ENCODE measurements at places on chromosomes 11 and 22.

DNA sequence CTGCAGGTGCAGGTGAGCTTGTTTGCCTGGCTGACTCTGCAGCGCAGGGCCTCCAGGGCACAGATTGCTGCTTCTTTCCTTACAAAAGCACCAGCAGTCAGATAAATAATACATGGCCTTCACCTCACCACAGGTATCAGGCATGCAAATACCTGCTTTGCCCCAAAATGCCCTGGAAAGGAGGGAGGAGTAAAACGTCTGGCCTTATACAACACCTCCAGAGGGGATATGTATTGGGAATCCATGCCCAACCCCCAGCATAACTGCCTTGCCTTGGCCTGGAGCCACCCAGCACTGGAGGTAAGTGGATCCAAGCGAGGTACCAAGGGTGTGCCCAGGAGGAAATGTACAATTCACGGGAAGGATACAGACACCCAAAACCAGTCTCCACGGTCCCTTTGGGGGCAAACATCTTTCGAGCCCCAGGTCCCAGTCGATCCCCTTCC is 860 bp downstream of the TMEM184B start:
- no peak for DNase-seq

GRCh38 chr11:28631148-28631547 is 523.0 kb downstream of the METTL15 start:
- no peak for DNase-seq

DNA sequence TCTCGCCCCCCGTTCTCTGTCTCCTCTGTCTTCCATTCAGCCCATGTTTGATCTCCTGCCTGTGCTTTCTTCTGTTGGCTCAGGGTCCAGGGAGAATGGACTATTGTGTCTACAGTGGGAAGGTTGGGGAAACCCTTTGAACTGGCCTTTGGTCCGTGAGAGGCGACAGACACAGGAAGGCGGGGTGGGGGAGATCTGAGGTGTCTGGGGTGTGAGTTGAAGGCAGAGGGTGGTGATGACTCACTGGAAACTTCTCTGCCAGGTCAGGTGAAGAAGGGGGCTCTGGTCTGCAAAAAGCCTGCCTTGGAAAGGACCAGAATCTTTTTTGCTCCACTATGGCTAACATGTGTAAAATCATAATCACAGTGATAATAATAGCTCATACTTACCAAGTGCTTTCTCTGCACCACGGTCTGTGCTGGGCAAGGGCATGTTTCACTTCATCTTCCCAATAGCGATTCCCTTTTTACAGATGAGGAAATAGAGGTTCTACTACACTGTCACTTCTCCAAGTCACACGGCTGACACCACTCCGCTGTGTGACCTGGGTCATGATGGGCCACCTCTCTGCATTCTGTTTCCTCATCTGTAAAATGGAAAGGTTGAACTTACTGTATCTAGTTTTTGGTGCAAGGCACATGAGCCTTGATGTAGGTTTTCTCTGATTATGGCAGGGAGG is 99.8 kb upstream of the ALX4 start:
- no peak for DNase-seq

DNA sequence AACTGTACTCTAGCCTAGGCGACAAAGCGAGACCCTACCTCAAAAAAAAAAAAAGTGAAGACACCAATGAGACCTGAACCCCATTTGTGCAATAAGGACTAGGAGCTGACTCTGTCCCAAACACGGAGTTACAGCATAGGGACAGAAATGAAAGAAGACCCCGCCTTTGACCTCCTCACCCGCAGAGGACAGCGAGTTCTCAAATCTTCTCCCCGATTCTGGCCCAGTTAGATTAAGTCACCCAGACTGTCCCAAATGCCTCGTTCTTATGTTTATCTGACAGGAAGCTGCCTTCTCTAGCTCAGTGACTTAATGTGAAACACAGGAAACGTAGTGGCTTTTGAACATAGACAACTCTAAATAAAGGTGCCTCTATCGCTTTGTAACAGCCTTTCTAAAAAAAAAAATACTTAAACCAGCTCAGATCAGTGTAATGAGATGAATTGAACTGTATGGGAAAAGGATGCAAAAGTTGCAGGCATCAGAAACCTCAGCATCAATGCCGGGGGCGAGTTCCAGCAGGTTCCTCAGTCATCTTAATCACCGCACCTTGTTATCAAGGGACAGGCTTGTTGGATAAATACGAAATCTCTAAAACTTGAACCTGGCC is 10.6 kb downstream of the MYH9 start:
- DNase-seq, result no peak

DNA sequence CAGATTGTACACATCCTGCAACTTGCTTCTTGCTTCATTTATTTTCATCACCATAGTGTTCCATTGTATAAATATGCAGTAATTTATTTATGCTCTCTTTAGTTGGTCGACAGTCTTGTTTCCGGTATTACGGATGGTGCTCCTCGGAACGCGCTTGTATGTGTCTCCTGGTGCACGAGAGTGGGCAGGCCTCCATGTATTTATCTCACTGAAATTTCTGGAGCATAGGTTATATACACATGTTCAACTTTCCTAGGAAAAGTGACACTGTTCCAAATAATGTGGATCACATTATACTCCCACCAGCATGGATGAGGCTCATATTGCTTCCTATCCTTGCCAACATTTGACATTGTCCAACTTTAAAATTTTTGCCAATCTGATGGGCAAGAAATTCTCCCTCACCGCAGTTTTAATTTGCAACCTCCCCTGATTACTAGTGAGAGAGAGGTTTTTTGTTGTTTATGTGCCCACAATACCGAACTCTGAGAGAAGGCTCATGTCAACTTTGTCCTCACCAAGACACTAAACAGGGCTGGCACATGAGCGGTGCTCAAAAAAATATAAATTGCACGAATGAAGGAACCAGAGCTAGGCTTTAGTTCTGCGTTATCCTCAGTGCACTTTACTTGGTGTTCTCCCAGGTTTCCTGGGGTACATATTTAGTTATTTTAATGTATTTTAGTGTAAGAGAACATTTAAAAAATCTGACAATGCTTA is 3.8 kb downstream of the CSNK2A3 start:
- no peak for DNase-seq

GRCh38 chr11:2207212-2207611 is 35.6 kb upstream of the TH start:
- no peak for DNase-seq

- DNase-seq, result no peak
Observed at GRCh38 chr11:37613031-37613430, 1015.0 kb upstream of the RAG2 start.

GRCh38 chr11:32436751-32437494 is 1.6 kb upstream of the WT1 start:
- no peak for DNase-seq

DNA sequence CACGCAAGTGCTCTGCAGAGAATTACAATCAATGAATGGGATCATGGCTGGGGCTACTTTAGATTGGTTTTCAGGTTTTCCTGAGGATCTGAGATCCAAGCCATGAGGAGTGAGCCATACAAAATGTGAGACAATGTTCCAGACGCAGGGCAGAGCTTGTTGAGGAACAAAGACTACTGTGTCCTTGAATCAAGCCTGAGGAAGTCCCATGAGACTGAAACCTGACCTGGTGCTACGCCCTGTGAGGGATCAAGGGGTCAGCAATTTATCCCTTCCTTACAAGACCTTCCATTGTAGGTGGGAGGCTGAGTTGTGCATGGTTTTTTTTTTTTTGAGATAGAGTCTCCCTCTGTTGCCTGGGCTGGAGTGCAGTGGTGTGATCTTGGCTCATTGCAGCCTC is 2.1 kb downstream of the INCENP start:
- DNase-seq, result no peak

DNA sequence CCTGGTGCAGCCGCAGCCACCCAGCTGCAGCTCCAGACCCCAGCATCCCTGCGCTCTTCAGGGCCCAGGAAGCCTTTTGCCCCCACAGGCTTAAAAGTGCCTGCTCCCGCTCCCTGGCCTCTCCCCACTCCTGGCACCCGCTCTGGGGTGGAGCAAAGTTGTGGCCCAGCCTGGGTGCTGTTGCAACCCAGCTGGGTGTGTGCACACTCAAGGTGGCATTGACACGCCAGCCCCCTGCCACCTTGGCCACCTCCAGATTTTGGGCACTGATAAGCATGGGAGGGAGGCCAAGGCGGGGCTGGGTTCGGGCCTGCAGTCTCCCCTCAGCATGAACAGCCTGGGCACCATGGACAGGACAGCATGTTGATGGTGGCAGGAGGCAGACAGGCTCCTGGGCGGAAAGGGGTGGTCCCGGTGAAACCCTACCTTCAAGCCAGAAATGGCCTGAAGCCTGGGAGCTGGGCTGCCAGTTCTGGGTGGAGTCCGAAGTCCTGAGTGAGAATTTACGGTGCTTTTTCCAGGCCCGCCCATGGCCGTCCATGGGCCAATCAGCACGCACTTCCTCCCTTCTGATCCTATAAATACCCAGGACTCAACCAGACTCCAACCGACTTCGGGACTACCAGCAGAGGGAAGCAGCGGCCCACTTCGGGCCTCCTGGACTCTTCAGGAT is 23.6 kb upstream of the RNASEH2C start:
- no peak for DNase-seq

- no peak for DNase-seq
Observed at GRCh38 chr11:69636512-69637197, 4.3 kb upstream of the CCND1 start.

DNA sequence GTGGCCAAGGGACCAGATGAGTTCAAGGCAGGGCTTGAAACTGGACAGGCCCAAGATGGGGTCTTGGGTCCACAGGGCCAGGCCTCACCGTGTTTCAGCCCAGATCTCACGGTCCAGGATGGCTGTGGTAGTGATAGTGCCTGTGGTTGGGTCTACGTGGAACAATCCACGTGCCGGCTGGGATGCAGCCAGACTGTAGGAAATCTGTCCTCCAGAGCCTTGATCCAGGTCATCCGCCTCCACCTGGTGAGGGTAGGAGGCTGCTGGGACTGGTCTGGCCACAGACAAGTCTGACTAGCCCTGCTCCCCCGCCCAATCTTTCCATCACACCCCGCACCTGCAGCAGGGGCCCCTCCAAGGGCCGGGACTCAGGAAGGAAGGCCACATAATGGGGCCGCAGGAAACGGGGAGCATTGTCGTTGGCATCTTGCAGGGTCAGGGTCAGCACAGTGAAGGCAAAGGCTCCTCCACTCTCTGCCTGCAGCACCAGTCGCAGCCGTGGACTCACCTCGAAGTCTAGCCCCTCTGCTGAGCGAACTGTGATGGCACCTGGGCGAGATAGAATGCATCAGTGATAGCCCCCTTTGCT is 6.7 kb upstream of the TPP1 start:
- no peak for DNase-seq

DNA sequence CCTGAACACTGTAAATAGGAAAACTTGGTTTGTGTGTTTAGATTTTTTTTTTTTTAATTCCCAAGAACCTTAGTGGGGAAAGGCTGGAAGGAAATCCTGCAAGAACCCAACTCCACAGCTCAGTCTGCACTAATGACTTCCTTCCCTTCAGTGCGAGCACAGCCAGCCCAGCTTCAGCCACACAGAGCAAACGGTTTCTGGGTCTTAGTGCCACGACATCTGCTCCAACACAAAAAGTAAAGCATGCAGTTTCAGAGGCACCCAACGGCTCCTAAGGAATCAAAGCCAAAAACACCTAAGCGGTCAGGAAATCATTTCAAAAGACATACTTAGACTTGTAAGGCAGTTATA is 236.1 kb downstream of the TTC28 start:
- DNase-seq, result no peak
